Spleen (tissue), 13 donors: ENCODE measurements at places on chromosomes 13 and 19. TPM values are rescaled to one million over a fixed set of nuclear protein-coding genes. Genes with fewer than 3 reads are reported as not detected.

- peaks cover under 1% of the 10 kb centered on the region for H3K4me1 ChIP-seq
- H3K27ac ChIP-seq, result peak overlapping the region; percentile 45
- H3K27me3 ChIP-seq, result no peaks in the 10 kb centered on the region
- no peaks in the 10 kb centered on the region for H3K36me3 ChIP-seq
- no peak for DNase-seq
Observed at GRCh38 chr19:7505682-7506384, 10.1 kb upstream of the ZNF358 start.

DNA sequence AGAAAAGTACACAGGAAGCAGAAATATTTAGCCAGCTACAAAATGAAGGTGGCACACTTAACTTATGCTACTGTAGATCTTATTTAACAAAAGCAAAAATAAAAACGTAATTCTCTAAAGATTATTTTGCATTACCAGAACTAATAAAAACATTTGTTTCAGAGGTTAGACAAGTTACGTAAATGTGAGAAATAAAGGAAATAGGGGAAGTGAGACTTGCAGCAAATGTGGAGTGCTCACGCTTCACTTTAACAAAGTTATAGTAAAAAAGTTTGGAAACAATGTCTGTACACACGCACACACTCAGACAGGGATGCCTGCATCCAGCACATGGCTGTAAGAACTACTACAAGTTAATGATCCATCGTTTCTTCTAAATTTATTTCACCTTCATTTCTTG, 83.7 kb downstream of the NALCN start:
- H3K36me3 ChIP-seq, result no peaks in the 10 kb centered on the region
- no peak overlapping the region for H3K4me3 ChIP-seq
- H3K4me1 ChIP-seq, result no peaks in the 10 kb centered on the region
- no peak overlapping the region for H3K27ac ChIP-seq

DNA sequence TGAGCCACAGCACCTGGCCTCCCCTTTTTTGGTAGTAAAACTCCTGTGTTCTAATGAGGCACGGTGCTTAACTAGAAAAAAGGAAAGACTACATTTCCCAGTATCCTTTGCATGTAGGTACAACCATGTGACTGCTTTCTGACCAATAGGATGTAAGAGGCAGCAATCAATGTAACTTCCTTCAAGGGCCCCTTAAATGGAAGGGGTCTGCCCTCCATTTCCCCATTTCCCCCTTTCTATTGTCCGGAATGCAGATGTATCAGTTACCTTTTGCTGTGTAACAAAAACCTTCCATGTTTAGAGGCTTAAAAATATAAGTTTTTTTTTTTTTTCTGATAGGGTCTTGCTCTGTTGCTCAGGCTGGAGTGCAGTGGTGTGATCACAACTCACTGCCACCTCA, 2.2 kb downstream of the GPR32 start:
- H3K36me3 ChIP-seq, result no peaks in the 10 kb centered on the region
- no peak for DNase-seq
- H3K27me3 ChIP-seq, result peaks cover 28% of the 10 kb centered on the region

DNA sequence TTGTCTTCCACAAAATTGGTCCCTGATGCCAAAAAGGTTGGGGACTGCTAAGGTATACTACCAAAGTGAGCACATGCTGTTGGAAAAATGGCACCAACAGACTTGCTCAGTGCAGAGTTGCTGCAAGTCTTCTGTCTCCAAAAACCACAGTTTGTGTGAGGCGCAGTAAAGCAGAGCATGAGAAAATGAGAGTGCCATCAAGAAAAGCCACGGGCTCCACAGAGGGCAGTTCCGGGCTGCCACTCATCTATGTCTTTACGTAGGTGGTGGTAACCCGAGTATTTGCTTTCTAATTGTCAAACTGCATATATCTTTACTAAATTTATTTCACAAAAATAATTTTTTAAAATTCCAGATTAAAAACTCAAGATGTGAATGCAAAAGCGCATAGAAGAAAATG, 123.8 kb downstream of the RNF17 start:
- peaks cover 89% of the 10 kb centered on the region for H3K36me3 ChIP-seq
- DNase-seq, result no peak
- no peak overlapping the region for H3K4me3 ChIP-seq
- H3K27ac ChIP-seq, result no peak overlapping the region

GRCh38 chr19:35673121-35673804, 6.9 kb downstream of the UPK1A start:
- peaks cover 6% of the 10 kb centered on the region for H3K4me1 ChIP-seq
- peak overlapping the region; percentile 17 for H3K4me3 ChIP-seq
- DNase-seq, result peak; percentile 77
- peaks cover 61% of the 10 kb centered on the region for H3K27me3 ChIP-seq

DNA sequence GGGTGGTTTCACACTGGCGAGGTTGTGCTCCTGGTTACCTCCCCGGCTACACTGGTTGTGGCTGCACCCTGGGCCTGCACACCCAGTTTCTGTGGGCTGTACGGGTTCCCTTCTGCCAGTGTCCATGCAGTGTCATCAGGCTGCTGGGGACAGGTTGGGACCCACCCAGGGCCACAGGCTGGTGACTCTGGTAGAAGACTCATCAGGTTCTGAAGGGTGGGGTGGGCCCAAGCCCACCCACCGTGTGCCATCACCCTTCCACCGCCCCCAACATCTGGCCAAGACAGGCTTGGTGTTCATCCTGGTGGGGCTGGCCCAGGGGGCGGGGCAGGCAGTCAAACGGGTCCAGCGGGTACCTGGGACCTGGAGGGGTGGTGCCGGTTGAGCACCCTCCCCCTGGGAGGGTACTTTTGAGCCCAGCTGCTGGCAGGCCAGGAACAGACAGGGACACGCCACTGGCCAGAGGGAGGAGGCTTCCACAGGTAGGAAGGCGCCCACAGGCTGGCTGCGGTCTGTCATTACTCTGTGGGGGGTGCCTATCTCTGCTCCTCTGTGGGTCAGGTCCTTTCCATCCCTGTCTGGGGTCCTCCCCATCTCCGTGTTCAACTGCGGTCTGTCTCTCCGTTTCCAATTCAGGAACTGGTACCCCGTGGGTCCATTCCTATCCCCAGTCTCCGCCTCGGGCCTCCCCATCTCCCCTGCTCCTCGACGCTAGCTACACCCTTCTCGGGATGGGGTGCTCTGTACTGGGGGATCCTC, at the start of gene RNF225:
Gene RNF225, plus strand, starts transcription at position 437 of the 759 bp plus-strand sequence. CDS start 434 bp downstream, outside the sequence.
- H3K36me3 ChIP-seq, result peaks cover 48% of the 10 kb centered on the region
- peaks cover 13% of the 10 kb centered on the region for H3K27me3 ChIP-seq
- H3K27ac ChIP-seq, result no peak within 1 kb of the TSS
- peaks cover 30% of the 10 kb centered on the region for H3K4me1 ChIP-seq
- DNase-seq, result no peak

- peaks cover 31% of the 10 kb centered on the region for H3K36me3 ChIP-seq
- peak overlapping the region; percentile 79 for H3K4me3 ChIP-seq
- peak overlapping the region; percentile 93 for H3K27ac ChIP-seq
Observed at GRCh38 chr19:15432629-15433518, 14.1 kb upstream of the AKAP8L start.

GRCh38 chr19:50423279-50424113, 4.8 kb downstream of the SPIB start:
- DNase-seq, result no peak
- H3K27ac ChIP-seq, result no peak overlapping the region
- no peak overlapping the region for H3K4me3 ChIP-seq
- H3K36me3 ChIP-seq, result no peaks in the 10 kb centered on the region

GRCh38 chr19:14145381-14145780, 9.0 kb upstream of the ASF1B start:
- no peak for DNase-seq
- no peak overlapping the region for H3K4me3 ChIP-seq
- no peak overlapping the region for H3K27ac ChIP-seq
- no peaks in the 10 kb centered on the region for H3K27me3 ChIP-seq

DNA sequence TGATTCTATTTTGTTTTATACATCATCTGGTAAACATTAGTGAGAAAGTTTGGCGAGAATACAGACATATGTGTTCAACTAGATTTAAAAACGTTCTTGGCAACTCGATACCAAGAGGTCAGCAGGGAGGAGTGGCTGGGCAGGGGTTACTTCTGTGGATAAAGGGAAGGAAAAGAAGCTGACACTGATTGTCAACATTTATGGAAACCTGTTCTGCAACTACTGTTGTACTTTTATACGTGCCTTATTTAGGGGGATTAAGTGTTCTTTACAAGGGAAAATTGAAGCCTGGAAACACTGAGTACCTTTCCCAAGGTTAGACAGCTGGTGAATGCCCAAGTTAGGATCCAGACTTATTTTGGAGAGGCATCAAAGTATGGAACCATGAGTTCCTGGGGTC, 65.0 kb downstream of the MTUS2 start:
- H3K4me1 ChIP-seq, result no peaks in the 10 kb centered on the region
- H3K36me3 ChIP-seq, result no peaks in the 10 kb centered on the region
- no peak overlapping the region for H3K27ac ChIP-seq
- H3K4me3 ChIP-seq, result no peak overlapping the region
- no peak for DNase-seq

- no peaks in the 10 kb centered on the region for H3K4me1 ChIP-seq
- no peak overlapping the region for H3K4me3 ChIP-seq
- no peak for DNase-seq
- no peaks in the 10 kb centered on the region for H3K27me3 ChIP-seq
- no peak overlapping the region for H3K27ac ChIP-seq
Observed at GRCh38 chr13:96373597-96373996, 283.7 kb downstream of the HS6ST3 start.

- H3K4me3 ChIP-seq, result peak overlapping the region; percentile 100
- peak overlapping the region; percentile 95 for H3K27ac ChIP-seq
- H3K4me1 ChIP-seq, result peaks cover 63% of the 10 kb centered on the region
- H3K27me3 ChIP-seq, result no peaks in the 10 kb centered on the region
- peaks cover 31% of the 10 kb centered on the region for H3K36me3 ChIP-seq
Observed at GRCh38 chr19:10718205-10719196, 622 bp downstream of the DNM2 start.

DNA sequence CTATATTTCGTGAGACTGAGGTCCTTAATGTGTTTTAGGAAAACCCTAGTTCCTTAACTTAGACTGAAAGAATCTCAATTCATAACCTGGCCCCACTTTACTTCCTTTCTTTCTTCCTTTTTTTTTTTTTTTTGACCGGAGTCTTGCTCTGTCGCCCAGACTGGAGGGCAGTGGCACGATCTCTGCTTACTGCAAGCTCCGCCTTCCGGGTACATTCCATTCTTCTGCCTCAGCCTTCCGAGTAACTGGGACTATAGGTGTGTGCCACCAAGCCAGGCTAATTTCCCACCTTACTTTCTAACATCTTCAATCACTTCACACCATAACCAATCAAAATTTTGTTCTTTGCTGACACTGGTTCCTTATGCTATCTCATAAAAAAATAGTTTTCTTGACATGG, 2097.0 kb downstream of the PCDH9 start:
- H3K27ac ChIP-seq, result no peak overlapping the region
- H3K4me3 ChIP-seq, result no peak overlapping the region
- H3K4me1 ChIP-seq, result no peaks in the 10 kb centered on the region
- no peaks in the 10 kb centered on the region for H3K36me3 ChIP-seq
- DNase-seq, result no peak
- H3K27me3 ChIP-seq, result no peaks in the 10 kb centered on the region

- no peak overlapping the region for H3K4me3 ChIP-seq
- no peaks in the 10 kb centered on the region for H3K27me3 ChIP-seq
- H3K27ac ChIP-seq, result no peak overlapping the region
- H3K36me3 ChIP-seq, result no peaks in the 10 kb centered on the region
- DNase-seq, result no peak
- H3K4me1 ChIP-seq, result no peaks in the 10 kb centered on the region
Observed at GRCh38 chr13:34144142-34144541, 326.2 kb downstream of the RFC3 start.

DNA sequence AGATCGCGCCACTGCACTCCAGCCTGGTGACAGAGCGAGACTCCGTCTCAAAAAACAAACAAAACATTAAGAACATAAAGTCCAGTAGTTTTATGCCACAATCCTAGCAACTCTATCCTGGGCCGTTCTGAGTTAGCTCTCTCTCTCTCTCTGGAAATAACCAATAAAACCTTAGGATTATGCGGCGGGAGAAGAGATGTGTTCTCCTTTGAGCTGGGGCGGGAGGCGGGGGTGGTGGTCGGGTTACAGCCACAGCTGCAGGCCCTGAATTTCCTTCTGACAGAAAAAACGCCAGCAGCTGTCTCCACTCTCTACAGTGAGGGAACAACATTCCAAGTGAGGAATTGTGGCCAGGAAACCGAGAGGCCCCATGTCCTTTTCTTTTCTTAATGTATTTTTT, 9.1 kb upstream of the PNMA8A start:
- H3K27ac ChIP-seq, result peak overlapping the region; percentile 44
- H3K4me3 ChIP-seq, result no peak overlapping the region
- DNase-seq, result no peak
- no peaks in the 10 kb centered on the region for H3K27me3 ChIP-seq

DNA sequence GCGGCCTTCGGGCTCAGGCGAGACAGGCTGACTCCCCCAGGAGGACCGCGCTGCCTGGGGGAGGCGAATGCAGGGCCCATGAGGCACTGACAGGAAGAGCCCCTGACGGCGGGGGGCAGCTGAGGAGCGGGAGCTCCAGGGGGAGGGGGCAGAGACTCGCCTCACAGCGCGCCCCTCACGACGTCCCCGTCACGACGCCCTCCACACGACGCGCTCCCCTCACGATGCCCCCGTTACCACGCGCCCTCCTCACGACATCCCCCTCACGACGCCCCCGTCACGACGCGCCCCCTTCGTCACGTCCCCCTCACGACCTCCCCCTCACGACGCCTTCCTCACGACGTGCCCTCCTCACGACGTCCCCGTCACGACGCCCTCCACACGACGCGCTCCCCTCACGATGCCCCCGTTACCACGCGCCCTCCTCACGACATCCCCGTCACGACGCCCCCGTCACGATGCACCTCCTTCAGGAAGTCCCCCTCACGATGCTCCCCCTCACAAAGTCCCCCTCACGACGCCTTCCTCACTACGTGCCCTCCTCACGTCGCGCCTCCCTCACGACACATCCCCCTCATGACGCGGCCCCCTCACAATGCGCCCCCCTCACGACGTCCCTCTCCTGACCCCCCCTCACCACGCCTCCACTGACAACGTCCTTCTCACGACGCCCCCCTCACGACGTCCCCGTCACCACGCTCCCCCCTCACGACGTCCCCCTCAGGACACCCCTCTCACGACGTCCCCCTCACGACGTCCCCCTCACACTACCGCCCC, 99.6 kb downstream of the ING1 start:
- peaks cover 25% of the 10 kb centered on the region for H3K27me3 ChIP-seq
- no peaks in the 10 kb centered on the region for H3K36me3 ChIP-seq
- no peak overlapping the region for H3K27ac ChIP-seq
- H3K4me3 ChIP-seq, result peak overlapping the region; percentile 26

- no peak overlapping the region for H3K27ac ChIP-seq
- H3K27me3 ChIP-seq, result no peaks in the 10 kb centered on the region
- no peaks in the 10 kb centered on the region for H3K36me3 ChIP-seq
- DNase-seq, result no peak
Observed at GRCh38 chr13:40123962-40124632, 468.6 kb downstream of the COG6 start.

The ZNF135 gene
- 8.4 TPM for total RNA-seq

The NUP58 gene
- 53.6 TPM for total RNA-seq

The PPP1R37 gene
- total RNA-seq, result 27.0 TPM

The IRGC gene
- not detected for total RNA-seq

The IFNL1 gene
- not detected for total RNA-seq

The CDC42EP5 gene
- total RNA-seq, result 6.9 TPM

The ZNF132 gene
- 5.6 TPM for total RNA-seq

The PCP2 gene
- total RNA-seq, result 1.5 TPM
